K562 (cell line): ENCODE measurements at places on chromosomes 12 and 14.

GRCh38 chr12:90027889-90028634 lies 319.4 kb upstream of the ATP2B1 start:
- no peak for DNase-seq

GRCh38 chr12:66341126-66341525 lies 38.8 kb downstream of the HELB start:
- no peak for DNase-seq

GRCh38 chr12:16118586-16118985 lies 158.9 kb downstream of the SLC15A5 start:
- no peak for DNase-seq

DNA sequence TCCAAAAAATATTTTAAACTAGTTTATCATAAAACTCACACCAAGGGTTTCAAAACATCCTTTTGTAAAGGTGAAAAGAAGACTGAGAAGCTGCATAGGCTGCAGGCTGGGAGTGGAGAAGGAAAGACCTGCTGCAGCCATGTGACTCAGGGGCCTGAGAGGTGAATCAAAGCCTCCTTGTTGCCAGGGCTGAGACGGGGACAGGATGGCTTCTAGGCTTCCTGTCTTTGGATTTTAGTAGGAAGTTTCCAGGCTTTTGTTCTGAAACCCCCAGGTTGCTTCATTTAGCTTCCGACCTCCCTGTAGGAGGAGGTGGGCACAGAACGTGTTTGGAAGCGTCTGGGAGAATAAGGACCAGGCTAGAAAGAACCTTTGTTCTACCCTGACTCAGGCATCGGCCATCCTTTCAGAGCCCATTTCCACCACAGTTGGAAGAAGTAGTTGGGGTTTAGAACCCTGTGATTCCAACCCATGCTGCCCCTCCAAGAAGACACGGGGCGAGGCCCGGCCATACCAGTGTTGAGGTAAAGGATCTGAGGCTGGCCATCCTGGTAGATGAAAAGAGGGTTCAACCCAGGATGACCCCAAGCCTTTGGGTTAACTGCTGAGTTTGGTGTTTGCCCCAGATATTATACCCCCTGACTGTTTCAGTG lies 122.4 kb downstream of the SLC25A47 start:
- DNase-seq: no peak

- DNase-seq: no peak
Observed at GRCh38 chr14:22547948-22548750, 40.9 kb downstream of the DAD1 start.

- no peak for DNase-seq
Observed at GRCh38 chr14:102929241-102930137, 7.0 kb downstream of the AMN start.

GRCh38 chr14:68103853-68104252 lies 284.3 kb downstream of the RAD51B start:
- no peak for DNase-seq

DNA sequence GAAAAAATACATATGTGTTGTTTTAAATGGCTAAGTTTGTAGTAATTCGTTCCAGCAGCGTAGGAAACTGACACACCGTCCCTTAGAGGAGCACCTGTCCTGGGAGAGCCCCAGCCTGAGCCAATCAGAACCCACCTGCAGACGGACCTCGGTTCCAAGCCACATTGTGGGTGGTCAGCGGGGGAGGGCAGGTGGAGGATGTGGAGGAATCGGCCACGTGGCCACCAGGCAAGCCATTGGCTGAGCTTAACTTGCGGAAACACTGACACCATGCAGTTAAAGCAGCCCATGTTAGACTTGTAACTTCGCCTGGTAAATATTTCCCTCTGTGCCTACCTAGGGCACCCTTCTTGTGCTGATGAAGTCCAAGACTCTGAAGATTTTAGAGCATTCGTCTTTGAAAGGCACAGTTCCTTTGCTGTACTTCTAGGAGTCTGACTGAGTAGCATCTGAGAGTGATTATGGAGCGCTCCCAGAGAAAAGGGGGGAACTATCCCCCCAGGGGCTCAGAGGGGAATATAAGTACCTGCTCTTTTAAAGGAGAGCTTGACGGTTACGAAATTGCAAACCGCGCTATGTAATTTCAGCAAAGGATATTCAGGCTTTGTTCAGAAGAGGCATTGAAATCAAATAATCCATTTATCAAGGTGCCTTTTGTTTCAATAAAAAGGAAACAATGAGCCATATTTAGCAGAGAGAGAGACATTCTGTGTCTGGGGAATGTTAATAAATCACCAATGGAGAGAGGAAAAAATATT lies 135.7 kb downstream of the TMEM132C start:
- no peak for DNase-seq

DNA sequence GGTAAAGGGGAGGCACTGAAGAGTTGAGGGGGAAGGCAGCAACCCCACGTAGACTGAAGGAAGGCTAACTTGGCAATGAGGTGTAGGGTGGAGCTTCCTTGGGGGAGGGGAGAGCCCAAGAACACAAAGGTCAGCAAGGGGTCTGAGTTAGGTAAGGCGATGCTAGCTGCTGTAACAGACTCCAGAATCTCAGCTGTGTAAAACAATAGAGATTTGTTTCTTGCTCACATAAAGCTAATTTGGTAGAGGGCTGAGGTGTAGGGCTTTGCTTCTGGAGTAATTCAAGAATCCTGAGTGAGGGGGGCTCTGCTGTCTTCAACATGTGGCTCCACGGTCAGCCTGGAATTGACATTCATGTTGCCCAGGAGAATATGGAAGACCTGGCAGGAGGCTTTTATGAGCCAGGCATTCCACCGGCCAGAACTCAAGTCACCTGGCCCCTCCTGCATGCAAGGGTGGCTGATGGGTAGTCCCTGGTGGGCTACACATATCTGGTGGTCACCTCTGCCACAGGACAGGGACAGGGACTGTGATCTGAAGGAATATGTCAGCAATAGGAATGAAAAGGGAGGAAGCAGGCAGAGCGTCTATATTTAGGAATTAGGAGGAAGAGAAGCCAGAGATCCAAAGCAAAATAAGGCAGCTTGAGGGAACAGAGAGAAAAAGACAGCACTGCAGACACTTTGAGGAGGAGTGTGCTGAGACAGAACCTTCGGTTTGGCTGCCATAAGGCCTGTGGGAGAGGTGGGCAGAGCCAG lies 153.7 kb downstream of the ZFP36L1 start:
- DNase-seq: no peak

DNA sequence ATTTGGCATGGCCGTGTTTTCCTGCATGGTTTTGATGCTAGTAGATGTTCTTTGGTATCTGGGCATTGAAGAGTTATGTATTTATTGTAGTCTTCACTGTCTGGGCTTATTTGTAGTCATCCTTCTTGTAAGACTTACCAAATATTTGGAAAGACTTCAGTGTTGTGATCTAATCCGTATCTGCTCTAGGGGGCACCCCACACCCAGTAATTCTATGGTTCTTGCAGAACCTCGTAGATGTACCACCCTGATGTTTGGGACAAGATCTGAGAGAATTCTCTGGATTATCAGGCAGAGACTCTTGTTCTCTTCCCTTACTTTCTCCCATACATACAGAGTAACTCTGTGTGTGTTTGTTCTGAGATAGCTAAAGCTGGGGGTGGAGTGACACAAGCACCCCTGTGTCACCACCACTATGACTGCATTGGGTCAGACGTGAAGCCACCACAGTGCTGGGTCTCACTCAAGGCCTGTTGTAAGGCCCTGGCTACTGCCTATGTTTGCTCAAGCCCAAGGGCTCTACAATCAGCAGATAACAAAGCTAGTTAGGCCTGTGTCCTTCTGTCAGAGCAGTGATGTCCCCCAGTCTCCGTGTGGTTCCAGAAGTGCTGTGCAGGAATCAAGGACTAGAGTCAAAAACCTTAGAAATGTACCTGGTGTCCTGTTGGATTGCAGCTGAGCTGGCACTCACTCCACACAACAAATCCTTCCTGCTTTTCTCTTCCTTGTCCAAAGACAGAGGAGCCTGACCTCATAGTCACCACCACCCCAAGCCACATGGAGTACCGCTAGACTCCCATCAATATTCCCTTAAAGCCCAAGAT lies 9.6 kb downstream of the RDH16 start:
- DNase-seq: no peak

- no peak for DNase-seq
Observed at GRCh38 chr12:42360747-42361403, 34.9 kb downstream of the PPHLN1 start.

DNA sequence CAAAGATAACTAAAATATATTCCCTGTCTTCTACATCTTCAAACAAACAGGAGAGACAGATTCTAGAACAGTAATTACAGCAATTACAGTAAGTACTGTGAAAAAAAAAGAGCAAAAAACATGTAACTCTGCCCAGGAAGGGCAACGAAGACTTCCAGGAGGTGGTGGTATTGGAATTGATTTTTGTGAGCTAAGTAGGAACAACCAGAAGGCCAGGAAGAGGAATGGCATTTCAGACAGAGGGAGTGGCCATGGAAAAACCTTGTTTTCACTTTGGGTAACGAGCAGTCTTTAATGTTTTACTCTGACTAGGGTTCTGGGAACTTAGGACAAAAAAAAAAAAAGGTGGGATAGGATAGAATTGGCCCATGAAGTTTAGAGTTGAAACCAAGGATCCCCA lies 196.3 kb upstream of the PLEKHG7 start:
- no peak for DNase-seq

- DNase-seq: no peak
Observed at GRCh38 chr12:3805077-3805476, 52.2 kb upstream of the CRACR2A start.

DNA sequence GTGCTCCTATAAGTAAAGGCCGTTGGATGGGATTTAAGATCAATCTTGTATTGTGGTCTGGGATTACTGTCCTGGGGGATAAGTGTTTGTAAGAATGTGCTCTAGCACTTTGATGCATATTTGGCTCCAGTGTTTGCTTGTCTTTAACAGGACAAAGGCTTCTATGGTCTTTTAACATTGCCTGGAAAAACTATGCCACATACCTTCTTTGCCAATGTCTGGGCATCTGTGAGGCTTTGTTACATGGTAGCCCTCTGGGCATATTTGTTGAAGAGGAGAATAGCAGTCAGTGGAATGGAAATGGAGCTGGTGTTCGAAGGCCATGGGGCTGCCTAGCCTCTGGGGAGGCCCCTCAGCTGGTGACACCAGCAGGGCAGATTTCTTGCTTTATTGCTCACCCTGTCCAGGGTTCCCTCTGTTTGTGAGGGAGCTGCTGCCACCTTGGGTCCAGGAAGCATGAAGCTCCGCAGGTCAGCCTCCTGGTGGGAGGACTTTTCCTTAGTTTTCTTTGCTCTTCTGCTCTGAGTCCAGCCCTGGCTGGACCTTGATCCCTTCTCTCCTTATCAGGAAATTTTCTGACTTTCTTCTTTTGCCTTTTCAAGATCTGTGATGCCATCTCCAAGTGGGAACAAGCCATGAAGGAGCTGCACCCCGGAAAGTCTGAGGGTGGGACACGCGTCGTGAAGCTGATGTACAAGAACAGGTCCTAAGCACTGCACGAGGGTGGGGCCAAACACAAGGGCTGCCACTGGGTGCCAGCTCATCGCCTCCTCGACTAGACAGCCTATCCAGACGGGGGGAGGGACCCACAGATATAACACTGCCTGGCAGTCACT lies 19.5 kb downstream of the PIGH start:
- DNase-seq: no peak

GRCh38 chr12:49518914-49519573 lies 19.8 kb upstream of the KCNH3 start:
- no peak for DNase-seq

GRCh38 chr12:132206046-132206434 lies 61.8 kb downstream of the NOC4L start:
- DNase-seq: no peak

DNA sequence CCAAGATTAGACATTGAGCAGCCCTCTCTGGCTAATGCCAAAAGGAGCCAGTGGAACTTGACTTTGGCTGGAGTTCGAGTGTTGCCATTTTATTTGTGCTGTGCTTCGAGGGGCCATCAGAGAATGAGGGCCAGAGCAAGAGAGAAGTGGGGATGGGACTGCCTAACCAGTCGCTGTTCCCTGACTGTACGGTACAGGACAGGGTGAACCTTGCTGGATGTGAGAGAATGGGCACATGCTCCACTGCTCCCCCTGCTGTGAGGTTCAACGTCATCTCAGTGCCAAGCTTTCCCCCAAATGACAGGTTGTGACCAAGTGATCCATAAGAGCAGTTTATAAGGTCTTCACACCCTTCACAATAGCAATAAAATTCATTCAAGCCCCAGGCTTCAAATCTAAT lies 55.1 kb upstream of the BCL11B start:
- no peak for DNase-seq

DNA sequence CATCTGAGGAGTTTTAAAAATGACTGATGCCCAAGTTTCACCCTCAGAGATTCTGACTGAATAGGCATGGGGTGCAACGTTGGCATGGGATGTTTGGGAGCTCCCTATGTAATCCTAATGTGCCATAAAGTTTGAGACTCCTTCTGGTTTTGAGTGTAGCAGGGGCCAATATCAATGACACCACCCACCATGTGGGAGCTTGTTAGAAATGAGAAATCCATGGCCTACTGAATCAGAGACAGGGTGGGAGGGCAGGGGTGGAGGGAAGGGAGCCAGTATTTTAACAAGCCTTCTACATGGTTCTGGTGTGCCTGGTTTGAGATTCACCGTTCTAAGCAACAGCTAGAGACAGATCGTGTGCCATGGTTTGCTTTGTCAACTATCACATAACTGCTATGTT lies 46.1 kb downstream of the VCPKMT start:
- no peak for DNase-seq

GRCh38 chr14:30995689-30996088 lies 29.8 kb upstream of the AP4S1 start:
- no peak for DNase-seq

- peak; percentile 63 for DNase-seq
Observed at GRCh38 chr12:49264466-49264872, 413 bp upstream of the TUBA1C start.

- peak; percentile 14 for DNase-seq
Observed at GRCh38 chr14:59189091-59189785, 771 bp downstream of the DAAM1 start.

- DNase-seq: no peak
Observed at GRCh38 chr12:105670672-105671071, 340.2 kb downstream of the C12orf75 start.

DNA sequence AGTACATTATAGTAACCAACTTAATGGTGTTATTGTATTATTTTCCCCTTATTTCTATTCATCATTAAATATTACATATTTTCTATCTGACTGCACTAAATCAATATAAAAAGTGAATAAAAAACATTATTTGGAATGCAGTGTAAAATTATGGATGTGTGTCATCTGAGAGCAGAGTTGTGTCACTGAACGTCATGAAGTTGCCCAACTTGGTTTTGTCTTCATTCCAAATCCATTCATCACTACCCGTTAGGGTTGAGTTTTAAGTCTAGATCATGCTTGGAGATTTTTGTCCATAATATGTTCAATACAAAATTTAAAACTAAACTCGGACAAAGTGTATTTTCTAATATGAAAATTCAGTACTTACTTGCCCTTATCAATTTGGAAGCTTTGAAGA lies 16.1 kb downstream of the KLRF1 start:
- no peak for DNase-seq

DNA sequence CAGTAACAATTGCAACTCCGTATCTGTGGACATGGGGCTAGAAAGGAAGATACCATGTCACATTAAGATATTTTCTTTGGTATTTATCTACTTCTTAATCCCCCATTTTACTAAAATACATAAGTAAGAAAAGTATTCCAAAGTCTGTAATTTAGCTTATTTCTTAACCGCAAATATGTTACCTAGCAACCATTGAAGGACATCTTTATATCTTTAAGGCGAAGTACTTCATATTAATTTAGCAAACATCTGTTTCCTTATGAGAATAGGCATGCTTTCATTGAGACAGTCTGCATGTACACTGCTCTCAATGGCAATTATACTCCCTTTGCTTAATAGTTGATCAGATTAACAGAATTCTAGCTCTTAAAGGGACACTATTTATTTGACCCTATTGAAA lies 88.8 kb downstream of the NAV3 start:
- no peak for DNase-seq
